NCI-H1105 treated with DMSO at 0.1 percent for 48 hours (cell line): ENCODE measurements at places on chromosomes 12 and 14.

DNA sequence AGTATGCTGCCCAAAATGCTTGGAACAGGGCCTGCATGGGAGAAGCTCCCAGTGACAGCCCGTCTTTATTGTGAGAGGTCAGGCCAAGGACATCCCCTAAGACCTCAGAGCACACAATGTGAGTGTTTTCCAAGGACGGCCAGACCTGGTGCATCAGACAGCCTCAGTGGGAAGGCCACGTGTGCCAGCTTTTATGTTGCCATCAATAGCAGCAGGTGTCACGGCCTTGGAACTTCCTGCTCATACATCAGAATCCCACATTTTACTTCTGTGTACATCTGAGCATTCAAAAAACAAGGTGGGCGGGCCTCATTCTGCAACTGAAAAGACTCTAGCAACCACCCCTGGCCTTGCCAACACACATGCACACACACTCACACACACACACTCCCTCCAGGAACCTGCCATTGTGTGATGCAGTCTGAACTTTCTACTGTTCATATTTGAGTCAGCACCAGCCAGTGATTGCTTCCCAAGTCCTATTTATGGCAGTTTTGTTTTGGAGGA, 753.1 kb upstream of the TBX3 start:
- no peak for DNase-seq

DNA sequence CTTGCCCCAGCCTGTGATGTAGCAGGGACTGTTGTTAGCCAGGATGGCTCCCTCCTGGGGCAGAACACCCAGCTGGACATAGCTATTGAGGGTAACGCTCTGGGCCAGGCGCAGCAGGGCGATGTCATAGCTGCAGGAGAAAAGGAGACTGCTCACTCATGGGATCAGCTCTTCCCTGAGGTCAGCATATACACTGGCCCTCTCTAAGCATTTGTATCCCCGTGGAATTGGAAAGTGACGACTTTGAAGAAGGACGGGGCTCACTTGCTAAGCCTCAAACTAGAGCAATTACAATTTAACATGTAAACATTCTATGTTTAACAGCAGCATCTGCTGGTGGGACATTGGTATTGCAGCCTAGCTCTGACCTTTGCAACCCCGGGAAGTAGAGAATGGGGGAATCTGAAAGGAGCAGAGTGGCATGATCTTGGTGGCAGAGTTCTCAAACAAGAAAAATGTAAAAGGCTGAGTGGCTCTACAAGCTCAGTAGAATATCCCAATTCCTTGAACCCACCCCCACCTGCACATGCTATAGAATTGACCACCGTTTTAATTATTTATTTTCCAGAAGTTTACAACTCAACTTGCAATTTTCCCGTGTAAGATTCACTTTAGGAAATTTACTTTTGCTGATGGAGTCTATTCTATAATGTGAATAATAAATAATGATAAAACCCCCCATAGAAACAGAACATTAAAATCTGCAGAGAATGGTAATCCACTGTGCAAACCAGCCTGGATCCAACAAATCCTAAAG, 5.0 kb downstream of the CELA1 start:
- peak; percentile 46 for DNase-seq

DNA sequence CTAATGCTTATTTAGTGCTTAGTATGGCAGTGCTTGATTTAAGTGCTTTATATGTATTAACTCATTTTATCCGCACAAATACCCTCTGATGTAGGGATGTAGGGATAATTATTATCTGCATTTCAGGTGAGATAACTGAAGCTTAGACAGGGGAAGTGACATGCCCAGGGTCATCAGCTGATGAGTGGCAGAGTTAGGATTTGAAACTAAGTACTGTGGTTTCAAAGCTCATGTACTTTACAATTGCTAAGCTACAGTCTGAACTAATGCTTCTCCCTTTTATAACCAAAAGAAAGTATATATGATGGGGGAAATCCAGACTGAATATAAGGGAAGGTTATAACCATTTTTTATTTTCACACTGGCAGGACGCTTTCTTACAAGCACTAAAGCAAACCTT, 229.6 kb upstream of the NAV3 start:
- DNase-seq: no peak

DNA sequence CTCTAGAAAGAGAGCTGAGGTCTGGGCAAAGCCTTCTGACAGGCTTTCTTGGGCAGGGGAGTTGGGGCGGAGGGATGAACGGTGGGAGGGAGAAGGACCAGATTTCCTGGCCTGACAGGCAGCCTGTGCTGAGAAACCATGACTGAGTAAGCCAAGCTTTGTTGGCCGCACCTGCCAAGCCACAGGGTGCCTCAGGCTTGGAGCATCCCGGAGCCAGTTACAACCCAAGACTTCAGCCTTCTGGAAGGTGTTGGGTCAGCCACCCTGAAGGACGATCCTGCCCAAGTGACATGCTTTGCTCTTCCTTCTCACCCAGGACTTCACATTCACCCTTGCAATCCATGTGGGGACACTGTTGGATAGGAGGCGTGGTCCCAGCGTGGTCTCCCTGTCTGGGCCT, 21.0 kb upstream of the AQP2 start:
- no peak for DNase-seq

DNA sequence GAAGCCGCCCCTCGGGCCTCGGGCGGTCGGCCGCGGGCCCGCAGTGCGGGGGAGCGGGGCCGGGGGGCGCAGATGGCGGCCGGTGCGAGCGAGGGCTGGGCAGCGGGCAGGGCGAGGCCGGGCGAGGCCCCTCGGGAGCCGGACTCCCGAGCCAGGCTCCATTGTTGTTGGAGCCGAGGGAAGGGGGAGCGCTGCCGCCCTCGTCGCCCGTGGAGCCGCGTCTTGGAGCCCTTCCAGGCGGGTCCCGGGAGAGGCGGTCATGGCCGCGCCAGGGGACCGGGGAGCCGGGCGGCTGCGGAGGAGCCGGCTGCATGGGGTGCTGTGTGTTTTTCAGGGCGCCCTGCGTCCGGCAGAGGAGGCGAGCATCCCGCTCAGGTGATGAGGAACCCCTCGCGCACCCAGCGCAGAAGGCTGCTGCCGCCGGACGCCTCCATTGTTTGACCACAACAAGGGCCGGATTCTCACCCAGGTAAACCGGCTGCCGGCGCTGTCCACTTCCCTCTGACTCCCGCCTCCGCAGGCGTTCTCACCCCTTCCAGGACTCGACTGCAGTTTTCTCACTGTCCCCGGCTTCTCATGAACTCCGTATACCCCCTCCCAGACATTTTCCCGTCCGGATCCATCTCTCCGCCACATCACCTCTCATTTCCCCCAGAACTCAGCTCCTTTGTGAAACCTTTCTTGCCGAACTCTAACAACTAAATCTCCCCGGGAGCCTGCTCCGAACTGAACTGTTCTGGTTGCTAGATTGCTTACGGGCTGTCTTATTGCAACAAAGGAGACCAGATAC, 732 bp downstream of the ZNF664 start:
- peak; percentile 33 for DNase-seq

DNA sequence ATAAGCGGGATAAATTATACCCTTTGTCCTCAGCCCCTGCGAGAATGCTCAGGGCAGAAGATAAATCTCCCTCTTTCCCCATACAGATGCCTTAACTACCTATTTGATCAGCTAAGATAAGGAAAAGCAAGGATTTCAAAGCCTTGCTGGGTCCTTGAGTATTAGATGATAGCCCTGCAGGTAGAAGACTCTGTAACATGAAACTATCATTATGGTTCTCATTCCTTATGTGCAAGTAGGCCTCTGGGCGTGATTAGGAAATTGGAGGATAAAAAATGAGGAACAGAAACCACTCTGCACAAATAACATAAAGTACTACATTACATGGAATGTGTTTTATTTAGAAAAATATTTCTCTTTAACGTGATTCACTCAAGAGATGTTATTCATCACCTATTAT, 14.5 kb upstream of the WDR89 start:
- DNase-seq: no peak

GRCh38 chr14:95052016-95052585, 105.2 kb downstream of the DICER1 start:
- DNase-seq: no peak

DNA sequence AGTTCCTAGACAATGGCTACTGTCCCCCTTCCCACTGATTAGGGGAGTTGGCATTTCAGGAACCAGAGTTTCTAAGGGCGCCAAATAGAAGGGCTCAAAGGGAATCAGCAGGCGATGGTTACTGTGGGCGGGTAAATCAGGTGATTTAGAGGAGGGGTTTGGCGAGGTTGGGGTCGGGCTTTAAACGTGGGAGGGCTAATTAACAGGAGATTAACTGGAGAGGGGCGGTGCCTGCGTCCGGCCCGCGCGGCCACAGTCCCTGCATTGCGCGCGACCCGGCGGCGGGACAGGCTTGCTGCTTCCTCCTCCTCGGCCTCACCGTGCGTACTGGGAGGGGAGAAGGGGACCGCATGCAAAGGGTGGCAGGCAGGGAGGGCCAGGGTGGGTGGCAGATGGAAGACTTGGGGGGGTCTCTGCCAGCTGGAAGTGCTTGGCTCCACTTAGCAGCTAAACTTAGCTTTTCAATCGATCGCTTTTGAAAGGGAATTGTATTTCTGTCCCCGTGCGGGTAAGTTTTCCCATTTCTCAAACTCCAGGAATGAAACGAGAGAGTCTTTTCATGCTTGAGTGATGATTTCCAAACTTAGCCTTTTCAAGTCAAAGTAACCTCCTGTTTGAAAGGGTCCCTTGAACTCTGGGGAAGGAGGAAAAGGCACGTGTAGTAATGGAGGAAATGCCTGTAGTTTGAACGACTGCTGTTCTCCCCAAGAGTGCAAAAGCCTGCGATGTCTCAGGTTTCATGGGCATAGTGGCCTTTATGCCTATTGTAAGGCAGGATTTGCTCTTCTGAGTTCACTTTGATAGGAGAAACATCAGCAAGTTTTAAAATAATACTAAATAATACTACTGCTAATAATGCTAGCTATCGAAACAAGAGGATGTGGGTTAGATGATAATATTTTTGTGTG, at the start of gene MGST1:
MGST1 (plus strand) TSS at position 255 of the 908 bp plus-strand sequence. CDS start 6,608 bp downstream, outside the sequence.
- peak; percentile 47 for DNase-seq

DNA sequence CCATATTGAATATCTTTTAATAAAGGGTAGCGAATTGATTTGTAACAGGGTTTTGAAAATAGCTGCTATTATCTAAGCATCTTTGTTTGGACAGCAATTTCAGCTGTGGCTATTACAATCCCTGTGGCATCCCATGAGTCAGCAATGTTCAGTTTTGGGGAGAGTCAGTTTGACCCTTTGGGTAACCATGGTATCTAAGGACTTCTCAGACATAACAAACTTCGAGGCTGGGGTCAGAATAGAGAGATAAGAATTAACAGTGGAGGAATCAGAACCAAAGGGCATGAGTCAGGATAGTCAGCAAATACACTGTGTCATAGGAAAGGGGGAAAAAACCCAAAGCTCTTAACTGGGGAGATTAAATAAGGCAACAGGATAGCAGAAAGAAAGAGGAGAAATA, 11.7 kb upstream of the PTHLH start:
- no peak for DNase-seq

- DNase-seq: peak; percentile 57
Observed at GRCh38 chr12:69239922-69240630, 707 bp downstream of the CPSF6 start.

- DNase-seq: no peak
Observed at GRCh38 chr12:53980802-53981496, 4.0 kb upstream of the HOXC10 start.

- no peak for DNase-seq
Observed at GRCh38 chr12:13293096-13293495, 96.6 kb downstream of the EMP1 start.

DNA sequence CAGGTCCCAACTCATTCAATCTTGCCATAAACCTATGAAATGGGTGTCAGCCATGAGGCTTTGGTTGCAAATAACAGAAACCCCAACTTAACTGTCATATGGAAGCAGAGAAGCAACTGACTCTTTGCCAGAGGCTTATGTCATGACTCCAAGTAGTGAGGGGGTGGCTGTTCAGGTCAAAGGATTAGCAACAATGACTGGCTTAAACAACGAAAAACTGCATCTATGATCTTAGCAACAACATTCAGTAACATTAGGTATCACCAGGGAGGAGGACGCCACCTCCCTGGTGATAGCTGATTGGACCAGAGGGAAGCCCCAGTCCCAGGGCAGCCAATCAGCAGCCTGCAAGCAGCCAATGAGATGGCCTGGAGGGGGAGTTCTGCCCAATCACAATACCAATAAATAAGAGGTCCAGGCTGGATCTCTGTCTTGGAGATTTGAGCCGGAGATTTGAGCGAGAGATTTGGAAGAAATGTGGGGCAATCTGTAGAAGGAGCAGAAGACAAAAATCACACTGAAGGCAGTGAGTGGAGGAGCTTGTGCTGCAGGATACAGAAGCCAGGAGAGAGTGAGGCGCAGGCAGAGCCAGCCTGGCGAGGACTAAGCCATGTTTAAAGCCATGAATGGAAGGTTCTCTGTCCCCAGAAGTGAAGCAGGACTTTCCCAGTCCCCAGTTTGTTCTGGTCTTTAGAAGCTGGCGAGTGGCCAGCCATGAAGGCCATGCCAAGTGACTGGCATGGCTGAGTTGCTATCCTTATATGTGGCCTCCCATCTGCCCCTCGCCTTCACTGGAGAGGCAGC, 93.3 kb downstream of the CALM1 start:
- DNase-seq: no peak

GRCh38 chr12:54131641-54132280, 57.0 kb downstream of the SMUG1 start:
- no peak for DNase-seq

- DNase-seq: peak; percentile 86
Observed at GRCh38 chr12:52980650-52981423, 25.4 kb upstream of the EIF4B start.

GRCh38 chr12:6961695-6962284, 8.7 kb downstream of the PHB2 start:
- peak; percentile 89 for DNase-seq

DNA sequence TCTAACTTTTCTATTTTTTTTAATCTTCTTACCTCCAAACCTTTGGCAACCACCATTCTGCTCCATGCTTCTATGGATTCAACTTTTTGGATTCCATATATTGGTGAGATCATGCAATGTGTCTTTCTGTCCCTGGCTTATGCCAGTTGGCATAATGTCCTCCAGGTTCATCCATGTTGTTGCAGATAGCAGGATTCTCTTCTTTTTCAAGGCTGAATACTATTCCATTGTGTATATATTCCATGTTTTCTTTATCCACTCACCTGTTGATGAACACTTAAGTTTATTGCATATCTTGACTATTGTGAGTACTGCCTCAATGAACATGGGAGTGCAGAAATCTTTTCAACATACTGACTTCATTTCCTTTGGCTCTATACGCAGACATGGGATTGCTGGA, 21.2 kb upstream of the SLC38A4 start:
- no peak for DNase-seq

- DNase-seq: no peak
Observed at GRCh38 chr12:116434155-116435011, 124.8 kb upstream of the MAP1LC3B2 start.

DNA sequence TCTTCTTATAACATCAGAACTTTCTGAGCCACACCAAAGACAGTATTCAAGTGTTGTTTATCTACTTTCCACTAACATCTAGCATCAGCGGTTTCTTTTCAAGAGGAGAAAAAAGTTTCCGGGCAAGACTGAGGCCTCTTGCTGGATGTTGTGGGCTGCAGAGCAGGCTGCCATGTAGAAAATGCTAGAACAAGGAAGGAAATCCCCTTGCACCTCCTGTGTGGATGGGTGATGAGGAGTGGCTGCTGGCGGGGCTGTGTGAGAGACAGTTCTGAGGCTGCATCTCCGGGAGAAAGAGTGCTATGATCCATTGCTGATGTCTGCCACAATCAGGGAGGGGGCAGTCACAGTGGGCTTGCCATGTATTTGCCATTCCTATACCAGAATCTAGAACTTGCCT, 37.8 kb upstream of the PPP1CC start:
- no peak for DNase-seq

GRCh38 chr12:126212824-126213223, 1147.6 kb downstream of the AACS start:
- DNase-seq: peak; percentile 46
